ENCODE measurements at places on chromosomes 5 and 9.

GRCh38 chr5:8396756-8397155, 527.8 kb downstream of the MTRR start:
- DNase-seq = no peak

GRCh38 chr5:110726249-110727024, at the start of gene TMEM232:
Gene TMEM232, minus strand, starts transcription at chr5:110726671. Its CDS starts 59,319 bp downstream, at chr5:110667352.
- peak; percentile 86 for DNase-seq

GRCh38 chr9:17339156-17339555, 204.3 kb downstream of the CNTLN start:
- DNase-seq = no peak

DNA sequence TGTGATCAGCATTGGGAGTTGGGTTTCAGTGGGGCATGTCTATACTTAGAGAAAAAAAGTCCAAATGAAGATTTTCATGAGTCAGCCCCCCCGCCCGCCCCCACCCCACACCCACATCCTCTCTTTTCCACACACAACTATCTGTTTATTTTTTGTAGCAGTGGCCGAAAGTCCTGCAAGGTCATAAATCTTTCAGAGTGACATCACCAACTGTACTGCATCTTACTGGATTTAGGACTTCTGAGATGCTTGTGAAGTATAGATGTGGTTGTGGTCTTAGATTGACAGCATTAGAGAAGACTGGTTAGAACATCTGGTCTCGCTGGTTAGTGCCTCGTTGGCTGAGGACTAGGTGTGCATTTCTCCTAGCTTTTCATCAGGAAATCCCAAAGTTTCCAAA, 7.3 kb upstream of the ROPN1L start:
- no peak for DNase-seq

DNA sequence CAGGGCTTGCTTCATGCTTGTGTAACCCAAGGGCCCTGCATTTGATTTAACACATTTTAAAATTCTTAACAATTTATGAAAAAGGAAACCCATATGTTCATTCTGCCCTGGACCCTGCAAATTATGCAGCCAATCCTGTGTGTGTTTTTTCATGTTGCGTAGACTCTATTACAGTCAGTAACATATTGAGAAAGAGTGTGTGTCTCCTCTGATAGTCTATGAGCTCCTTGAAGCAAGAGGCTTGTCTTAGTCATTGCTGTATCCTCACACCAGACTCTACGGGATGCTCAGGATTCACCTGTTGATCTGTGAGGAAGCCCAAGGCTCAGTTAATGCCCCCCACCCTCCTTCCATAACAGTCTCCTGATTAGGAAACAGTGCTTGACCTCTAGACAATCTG, 177.3 kb upstream of the DMAC1 start:
- no peak for DNase-seq

GRCh38 chr5:138649316-138649720, 74.1 kb upstream of the HSPA9 start:
- DNase-seq = no peak

DNA sequence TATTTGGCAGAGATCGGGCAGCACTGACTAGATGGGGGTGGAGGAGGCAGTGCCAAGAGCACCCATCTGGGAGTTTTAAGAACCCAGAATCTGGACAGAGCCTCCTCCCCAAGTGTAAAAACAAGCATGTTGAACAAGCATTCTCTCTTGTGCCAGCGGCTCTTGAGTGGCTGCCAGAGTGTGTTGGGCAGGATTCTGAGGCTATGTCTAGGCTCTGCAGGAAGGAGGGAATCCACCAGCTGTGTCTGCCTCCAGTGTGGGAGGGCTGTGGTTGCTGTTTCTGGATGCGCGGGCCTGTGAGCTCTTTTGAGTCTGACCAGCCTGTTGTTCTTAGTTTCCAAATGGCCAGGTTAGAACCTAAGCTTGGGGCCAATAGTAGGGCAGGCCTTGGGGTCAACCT, 39.8 kb downstream of the HMCN2 start:
- no peak for DNase-seq

DNA sequence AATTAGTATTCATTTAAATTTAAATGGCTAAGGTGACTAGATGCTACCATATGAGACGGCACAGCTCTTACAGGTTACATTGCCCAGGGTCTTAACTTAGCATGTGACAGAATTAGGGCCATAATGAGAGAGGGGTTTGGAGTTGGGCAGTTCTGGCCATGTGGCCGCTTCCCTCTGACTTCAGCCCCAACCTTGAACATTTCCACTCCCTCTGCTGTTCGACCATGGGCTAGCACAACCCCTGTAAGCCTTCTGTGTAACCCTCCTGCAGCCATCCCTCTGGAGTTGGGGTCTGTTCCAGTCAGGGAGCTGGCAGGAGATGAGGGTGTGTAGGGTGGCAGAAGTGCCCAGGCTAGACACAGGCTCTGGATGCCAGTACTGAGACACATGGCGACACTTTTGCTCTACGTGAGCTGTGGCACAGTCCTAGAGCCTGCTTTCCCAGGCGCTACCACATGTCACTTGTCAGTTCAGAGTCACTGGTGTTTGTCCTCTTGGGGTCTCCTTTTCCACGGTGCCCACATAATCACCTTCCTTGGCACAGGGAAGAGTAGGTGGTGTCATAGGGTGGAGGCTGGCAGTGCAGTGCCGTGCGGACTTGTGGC, 128.7 kb upstream of the PITX1 start:
- DNase-seq = no peak

- DNase-seq = no peak
Measured at GRCh38 chr9:130891688-130892476, 4.7 kb downstream of the QRFP start.

GRCh38 chr9:93447655-93448054, 3.8 kb upstream of the FAM120A start:
- no peak for DNase-seq

GRCh38 chr9:126517833-126518356, 95.8 kb upstream of the LMX1B start:
- no peak for DNase-seq

DNA sequence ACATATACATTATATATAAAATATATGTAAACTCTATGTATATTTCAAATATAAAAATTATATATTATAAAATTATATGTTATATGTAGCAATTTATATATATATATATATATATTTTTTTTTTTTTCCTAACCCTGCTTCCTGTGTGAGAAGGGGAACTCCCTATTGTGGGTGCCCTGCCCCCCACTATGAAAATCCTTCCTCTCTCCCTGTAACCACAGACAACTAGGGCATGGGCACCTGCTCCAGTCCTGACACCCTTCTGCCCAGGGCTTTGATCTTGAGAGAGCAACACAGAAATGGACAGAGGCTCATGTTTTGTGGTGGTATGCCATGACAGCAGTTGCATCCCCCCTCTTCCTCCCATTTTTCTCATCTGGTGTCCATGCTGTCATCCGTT, 148.7 kb upstream of the IL12B start:
- DNase-seq = no peak

DNA sequence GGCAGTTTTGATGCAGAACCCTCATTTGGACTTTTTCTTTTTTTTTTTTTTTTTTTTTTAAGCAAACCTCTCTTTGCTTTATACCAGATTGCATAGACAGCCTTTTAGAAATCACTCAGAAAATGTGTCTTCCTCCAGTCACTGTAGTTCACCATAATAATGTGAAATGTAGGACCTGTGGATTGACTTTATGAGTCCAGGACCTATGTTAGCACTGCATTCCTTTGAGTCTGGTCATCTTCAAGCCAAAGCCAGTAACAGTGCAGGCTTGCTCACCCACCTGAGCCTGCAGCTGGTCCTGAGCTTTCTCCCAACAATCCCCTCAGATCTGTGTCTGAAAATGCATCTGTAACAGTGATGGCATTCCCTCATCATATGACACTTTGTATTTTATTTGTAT, 110.7 kb upstream of the NFIL3 start:
- no peak for DNase-seq

DNA sequence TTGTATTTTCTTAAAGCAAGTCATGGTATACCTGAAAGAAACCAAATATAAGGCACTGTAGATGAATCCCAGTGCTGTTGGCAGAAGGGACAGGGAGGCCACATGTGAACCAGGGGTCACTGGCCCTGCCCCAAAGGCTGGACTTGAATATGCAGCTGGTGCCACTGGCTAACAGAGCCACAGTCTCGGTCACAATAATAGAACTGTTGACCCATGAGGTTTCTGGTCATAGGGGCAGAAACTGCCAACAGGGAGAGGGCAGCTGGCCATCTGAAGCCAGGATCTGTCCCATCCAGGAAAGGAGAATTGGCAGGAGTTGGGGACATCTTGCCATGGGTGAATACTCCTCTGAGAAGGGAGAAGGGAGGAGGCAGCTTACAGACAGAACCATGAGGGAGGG, 31.9 kb downstream of the PALM2AKAP2 start:
- DNase-seq = no peak

Data from iPS-NIHi11 (cell line).